ENCODE measurements at places on chromosomes 5 and 9.

- no peak for DNase-seq
Observed at GRCh38 chr9:87237336-87237735, 260.3 kb upstream of the DAPK1 start.

- DNase-seq: no peak
Observed at GRCh38 chr5:130287438-130287837, 383.2 kb downstream of the CHSY3 start.

- no peak for DNase-seq
Observed at GRCh38 chr5:66862020-66862419, 265.8 kb downstream of the MAST4 start.

DNA sequence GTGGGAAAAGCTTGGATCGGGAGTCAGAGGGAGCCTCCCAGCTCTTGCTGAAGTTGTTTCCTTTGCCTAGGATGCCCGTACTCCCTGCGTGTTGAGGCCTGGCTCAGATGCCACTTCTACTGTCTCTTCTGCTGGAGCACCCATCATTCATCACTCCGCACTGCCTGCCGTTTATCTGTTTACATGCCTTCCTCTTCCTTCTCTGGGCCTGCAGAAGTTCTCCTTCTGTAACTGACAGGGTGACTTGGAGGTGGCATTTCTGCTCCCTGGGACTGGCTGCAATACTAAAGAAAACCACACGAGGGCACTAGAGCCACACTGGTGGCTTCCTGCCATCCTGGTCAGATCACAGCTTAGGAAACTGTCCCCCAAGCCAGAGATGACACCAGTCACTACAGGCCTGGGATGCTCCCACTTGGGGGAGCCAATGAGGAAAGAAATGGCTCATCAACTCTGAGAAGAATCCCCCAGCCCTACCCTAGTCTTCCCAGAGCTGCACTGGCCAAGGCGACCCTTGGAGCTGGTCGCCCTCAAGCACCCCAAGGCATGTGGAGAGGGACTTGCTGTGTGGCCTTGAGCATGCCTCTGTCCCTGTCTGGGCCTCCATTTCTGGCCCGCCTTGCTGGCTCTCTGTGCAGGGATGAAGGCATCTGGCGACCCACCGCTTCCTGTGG is 9.7 kb upstream of the SLC25A51 start:
- DNase-seq: peak; percentile 63

- DNase-seq: no peak
Observed at GRCh38 chr5:98938464-98938863, 9.7 kb upstream of the CHD1 start.

- DNase-seq: no peak
Observed at GRCh38 chr9:114437401-114437893, 49.7 kb upstream of the AKNA start.

DNA sequence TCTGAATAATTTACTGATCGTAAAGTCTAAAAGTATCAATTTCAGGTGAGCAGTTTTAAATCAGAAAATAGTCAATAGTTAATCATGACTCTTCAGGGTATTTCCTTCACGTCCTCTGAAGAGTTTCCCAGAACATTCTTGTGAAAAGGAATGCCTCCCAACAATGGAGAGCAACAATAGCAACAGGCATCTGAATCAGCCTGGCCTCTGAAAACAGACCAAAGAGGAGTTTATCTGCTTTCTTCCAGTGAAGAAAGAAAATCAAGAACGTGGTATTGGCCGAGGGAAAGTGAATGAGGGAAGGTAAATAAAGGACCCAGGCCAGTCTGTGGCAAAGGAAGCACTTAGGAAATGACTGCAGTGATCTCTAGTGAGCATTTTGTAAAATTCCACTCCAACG is 26.1 kb upstream of the RASGEF1C start:
- no peak for DNase-seq

DNA sequence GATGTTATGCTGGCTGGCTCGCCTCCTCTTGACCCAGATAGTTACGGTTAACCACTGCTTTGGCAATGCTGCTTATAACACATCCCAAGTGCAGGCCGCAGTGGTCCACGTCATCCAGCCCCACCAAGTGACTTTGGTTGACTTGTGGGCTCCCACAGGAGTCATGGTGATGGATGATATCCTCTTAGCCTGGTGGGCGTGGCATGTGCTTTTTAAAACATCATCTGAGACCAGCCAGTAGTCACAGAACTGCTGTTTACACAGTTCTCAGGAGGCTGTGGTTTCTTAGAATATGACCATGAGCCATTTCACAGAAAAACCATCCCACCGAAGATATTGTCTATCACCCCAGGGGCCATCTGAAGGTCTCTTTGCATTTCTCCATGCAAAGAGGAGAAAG is 216.9 kb downstream of the SH3GL2 start:
- no peak for DNase-seq

DNA sequence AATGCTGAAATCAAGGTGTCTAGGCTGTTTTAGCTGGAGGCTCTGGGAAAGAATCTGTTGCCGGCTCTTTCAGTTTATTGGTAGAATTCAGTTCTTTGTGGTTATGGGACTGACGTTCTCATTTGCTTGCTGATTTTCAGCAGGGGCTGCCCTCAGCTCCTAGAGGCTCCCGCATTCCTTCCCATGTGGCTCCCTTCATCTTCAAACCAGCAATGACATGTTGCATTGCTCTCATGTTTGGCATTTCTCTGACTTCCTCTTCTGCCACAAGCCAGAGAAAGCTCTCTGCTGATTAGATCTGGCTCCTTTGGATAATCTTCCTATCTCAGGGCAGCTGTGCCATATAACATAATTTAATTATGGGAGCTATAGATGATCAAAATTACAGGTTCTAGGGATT is 360.3 kb downstream of the LRRC70 start:
- DNase-seq: no peak
